GM23338 (cell line): ENCODE measurements at places on chromosomes 7 and 10.

DNA sequence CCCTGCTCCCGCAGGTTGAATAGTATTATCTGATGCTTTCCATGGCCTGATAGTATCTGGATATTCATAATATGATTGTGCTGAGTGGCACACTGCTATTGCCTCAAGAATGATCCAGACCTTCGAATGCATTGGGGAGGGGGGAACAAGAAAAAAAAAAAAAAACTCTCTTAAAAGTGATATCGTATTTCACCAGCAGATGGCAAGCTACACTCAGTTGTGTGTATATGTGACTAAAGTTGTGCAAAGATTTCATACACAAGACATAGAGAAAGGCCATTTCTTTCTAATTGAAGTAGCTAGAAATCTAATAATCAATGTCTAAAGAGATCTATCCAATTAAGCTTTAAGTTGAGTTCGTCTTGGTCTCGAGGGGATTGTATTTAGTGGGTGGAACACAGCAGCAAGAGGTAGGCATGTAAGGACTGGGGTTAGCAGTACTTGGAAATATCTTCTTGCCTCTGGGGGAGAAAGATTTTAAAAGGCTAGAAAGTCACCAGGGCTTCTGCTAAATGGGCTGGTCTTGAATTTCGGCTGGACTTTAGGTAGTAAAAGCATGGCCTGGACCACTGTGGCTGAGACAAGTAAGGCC, 15.3 kb downstream of the SFRP4 start:
- DNase-seq = peak; percentile 74

DNA sequence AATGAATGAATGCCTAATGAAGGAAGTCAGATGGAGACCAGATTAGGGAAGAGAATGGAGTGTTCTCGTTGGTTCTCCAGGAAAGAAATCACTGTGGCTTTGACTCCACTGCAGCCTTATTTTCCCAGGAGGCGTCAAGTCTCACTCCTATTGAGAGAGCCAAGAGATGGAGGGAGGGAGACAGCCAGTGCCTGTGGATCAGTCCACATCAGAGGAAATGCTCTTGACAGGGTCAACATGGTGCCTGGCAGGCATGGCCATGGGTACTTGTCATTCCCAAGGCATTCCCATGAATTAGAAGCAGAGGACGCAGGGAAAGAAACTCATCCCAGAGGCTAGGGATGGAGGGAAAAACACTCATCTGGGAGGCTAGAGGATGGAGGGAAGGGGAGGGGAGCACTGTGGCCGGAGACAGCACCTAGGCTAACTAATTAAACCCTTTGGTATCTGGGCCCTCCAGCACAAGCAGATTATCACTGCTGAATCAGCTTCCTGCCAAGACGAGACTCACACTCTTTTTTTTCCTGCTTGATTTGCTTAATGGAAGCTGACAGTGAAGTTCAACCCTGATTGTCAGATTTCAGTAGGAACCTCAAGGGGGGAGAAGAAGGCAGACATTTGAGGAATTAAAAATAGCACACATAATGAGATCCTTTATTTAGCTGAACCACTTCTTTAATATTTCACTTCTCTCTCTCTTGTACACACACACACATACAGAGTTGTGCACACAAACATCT, 1233.2 kb upstream of the AUTS2 start:
- no peak for DNase-seq

GRCh38 chr10:6364283-6364682, 161.6 kb downstream of the PFKFB3 start:
- no peak for DNase-seq

- no peak for DNase-seq
Observed at GRCh38 chr7:130945411-130945811, 211.4 kb upstream of the KLF14 start.

DNA sequence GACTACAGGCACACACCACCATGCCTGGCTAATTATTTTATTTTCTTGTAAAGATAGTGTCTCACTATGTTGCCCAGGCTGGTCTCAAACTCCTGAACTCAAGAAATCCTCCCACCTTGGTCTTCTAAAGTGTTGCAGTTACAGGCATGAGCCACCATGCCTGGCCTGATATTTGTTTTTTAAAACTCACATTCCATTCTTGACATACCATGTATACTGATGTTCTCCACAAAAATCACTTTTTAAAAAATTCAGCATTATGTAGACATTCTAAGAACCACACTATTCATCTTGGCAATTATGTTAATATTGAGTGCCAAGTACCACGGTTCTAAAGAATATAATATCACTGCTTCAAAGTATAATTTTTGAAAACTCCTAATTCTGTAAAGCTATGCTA, 43.5 kb downstream of the IDE start:
- no peak for DNase-seq

DNA sequence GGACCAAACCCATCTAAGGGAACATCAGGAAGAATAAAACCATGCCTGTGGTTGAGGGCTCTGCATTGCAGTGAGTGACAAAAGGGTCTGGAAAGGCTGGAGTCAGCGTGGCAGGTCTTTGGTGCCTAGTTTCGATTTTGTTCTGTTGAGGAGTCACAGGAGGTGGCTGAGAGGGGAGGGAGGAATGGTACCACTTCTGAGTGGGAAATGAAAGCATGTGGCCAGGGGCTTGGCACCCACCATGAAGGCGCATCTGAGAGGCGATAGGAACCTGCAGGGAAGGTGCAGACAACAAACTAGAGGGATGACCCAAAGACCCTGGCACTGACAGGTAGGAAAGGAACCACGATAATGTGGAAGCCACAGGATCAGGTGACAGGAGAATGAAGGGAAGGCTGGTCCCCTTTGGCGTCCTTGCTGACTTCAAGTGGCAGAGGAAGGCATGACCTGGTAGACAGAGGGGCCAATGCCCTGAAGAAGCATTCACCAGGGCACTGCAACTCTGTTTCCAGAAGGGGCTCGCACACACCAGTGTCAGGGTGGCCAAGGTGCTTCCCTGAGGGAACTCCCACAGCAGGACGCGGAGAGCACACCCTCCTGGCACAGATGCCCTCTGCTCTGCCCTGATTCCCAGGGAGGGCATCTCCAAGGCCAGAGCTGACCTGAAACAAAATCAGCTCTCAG, 41.7 kb downstream of the HIPK2 start:
- no peak for DNase-seq

DNA sequence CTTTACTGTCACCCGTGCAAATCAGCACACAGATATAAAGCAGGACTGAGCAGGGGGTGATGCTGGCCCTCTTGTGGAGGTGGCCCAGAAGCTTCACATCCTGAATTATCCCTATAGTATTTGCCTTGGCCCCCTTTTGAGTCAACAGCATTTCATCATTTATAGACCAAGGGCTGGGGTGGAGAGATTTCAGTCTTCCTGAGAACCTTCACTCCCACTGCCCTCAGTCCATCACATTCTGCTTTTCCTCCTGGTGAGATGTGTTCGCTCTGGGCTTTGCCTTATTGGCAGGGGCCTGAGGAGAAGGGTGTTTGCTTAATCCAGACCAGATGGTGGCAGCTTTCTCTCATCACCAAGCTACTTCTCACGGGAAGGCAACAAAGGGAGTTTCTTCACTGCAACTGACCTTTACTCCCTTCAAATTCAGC, 47.7 kb downstream of the NOC3L start:
- DNase-seq = peak; percentile 32

DNA sequence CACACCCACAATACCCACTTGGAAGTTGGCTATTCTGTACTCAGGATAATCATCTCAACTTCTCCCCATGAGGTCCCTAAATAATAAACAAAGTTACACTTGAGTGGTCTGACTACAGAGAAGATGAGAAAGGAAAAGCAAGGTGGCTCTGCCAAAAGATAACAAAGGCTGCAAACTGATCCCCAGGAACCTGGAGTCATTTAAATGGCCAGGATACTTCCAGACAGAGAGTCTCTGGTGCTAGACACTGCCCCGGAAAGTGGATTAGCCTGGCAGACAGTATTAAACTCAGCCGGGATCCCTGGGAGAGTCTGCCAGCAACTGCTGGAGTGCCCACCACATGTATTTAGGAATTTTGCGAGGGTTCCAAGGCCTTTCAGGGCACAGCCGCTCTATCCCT, 93.7 kb downstream of the DGKI start:
- DNase-seq = no peak

DNA sequence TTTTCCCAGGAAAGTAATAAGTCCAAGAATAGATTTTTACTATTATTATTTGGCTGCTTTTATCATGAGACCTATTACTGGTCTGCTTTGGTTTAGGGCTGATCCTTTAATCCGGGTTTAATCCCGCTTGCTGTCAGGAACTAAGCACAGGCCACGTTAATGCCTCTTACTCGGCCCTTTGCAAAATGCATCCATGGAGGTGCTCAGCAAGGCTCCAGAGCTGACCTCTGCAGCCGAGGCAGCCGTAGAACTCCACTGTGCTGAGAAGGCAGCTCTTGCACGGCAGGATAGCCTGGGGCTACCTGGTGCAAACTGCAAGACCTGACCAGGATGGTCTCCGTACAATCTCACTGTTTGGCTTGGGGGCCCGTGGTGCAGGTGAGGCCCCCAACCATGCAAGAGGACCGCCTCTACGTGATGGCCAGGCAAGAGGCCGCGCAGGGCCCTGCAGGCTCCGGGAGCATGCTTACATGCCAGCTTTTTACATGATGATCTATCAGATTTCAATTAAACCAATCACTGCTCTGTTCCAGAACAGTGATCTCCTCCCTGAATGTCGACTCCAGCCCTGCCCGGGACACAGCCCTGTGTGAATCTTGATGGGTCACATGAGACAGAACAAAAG, 10.4 kb upstream of the CALML3 start:
- DNase-seq = no peak

DNA sequence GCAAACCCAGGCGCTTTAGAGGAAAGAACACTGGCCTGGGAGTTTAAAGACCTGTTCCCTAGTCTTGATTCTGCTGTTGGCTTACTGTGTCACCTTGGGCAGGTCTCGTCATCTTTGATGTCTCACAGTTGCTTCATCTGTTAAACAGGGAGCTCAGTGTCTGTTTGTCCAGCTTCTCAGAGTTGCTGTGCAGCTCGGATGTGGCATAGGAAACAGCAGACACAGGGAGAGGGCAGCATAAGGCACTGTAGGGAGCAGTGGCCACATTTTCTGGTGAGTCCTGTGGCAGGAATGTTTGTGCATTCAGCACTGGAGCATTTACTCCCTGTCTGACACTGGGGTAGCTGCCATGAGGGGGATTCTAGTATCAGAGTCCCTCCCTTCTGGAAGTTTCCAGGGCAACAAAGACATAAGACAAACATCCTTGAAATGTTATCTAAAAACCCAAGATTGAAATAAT, 2.0 kb downstream of the REPIN1 start:
- DNase-seq = no peak

DNA sequence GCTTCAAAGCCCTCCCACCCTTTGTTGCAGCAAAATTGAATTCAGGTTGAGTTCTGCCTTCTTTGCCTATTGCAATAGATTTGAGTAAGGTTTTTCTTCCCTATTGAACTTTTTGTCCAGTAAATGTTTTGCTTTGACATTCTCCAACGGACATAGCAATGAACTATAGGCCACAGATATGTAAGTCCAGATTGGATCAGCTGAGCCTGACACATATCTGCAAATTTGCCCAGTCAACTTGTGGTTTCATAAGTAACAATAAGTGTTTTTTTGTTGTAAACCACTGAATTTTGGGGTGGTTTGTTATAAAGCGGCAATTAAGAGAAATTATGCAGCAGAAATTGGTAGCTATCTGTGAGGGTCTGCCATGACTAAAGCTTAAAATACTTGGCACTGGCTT, 332.1 kb upstream of the SORCS1 start:
- DNase-seq = no peak

- no peak for DNase-seq
Observed at GRCh38 chr10:126654579-126654978, 15.9 kb downstream of the C10orf90 start.

DNA sequence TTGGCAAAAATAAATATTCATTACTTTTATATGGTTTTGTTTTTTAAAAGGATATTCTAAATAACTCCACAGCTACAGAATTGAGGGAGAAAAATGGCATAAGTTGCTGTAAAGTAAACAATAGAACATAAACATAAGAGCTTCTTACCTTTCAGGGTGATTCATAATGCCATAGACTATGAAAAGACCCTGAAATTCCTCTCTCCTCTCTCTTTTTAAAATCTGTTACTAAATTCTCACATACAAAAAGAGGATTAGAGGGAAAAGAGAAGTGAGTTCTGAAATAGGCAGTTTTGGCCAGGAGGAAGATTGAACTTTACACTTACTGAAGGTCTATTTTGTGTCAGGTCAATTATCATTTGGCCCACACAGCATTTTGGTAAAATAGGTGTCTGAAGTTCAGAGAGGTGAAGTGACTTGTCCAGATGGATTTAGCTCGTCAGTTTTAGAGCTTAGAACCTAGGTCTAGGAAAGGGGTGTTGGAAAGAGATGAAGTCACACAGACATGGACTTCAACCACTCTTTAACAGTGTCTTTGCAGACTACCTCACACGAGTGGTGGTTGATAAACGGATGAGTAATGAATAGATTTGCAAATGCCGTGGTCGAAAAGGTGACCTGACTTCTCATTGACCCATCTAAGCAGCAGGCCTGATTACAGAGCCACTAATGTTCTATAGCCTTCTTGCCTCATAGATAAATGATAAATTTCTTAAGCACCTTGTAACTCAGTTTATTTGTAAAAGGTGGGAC, 190.6 kb upstream of the CCDC6 start:
- DNase-seq = no peak

DNA sequence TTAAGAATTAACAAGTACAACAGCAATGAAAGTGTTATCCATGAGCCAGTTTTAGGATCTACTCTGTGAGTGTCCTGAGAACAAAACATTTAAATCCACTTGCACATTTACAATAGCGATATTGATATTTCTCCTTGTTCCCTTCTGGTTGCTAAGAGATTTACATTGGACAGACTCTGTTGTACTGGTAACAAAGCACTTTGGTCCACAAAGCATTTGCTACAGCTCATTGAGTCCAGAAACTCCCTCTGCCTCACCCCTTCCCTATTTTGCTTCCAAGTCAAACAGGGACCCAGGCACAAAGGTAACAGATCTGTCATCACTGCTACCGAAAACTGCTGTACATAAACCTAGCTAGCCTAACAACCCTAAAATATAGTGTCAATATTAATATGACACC, 2.1 kb downstream of the ANK3 start:
- DNase-seq = no peak

DNA sequence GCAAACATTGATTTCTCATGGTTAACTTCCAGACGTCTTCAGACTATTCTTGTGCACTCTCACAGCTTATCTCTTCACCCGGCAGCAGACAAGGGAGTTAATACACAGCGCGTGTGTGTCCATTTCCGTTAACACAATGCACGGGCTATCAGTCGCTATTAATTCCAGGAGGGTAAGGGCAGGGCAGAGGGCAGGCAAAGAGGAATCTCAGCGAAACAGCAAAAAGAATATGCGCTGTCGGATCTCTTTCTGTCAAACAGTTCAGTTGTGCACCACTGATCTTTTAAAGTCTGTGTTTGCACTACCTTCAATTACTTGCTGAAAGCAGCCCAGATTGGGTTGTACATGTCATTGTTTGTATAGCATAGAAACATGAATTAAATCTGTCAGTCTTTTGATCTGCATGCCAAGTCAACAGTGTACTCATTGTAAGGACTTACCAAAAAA, 41.1 kb upstream of the CABCOCO1 start:
- DNase-seq = no peak
